ENCODE measurements at places on chromosomes 3 and 15.

- no peak for DNase-seq
Observed at GRCh38 chr3:133570139-133570936, 3.1 kb upstream of the CDV3 start.

DNA sequence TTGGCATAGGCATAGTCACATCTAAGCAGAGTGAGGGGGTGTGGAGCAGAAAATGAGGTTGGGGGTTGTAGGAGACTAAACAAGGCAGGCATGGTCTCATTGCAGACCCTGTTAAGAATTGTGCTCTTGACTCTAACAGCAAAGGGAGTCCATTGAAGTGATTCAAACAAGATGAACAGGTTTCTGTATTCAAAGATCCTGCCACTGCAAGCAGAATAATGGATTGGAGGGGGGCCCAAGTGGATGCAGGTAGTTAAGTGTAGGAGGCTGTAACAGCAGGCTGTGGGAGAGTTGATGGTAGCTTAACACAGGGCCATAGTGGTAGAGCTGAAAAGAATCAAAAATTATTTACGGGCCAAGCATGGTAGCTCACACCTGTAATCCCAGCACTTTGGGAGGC, 34.4 kb downstream of the CASR start:
- no peak for DNase-seq

GRCh38 chr3:177377166-177377565, 179.9 kb upstream of the TBL1XR1 start:
- no peak for DNase-seq

DNA sequence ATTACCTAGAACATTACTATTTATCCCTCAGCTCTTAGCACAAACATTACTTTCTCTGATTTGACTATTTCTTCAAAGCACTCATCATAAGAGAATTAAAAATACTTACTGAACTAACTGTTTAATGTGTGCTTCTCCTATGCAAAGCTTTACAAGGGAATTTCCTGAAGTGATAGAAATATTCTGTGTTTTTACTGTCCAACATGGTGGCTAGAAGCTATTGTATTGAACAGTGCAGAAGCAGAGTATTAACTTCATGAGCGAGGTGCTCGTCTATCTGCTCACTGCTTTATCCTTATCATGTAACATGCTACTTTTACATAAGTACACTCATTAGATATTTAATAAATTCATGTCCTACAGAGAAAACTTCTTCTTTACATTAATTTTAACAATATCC, 239.1 kb downstream of the ISL2 start:
- DNase-seq = no peak

DNA sequence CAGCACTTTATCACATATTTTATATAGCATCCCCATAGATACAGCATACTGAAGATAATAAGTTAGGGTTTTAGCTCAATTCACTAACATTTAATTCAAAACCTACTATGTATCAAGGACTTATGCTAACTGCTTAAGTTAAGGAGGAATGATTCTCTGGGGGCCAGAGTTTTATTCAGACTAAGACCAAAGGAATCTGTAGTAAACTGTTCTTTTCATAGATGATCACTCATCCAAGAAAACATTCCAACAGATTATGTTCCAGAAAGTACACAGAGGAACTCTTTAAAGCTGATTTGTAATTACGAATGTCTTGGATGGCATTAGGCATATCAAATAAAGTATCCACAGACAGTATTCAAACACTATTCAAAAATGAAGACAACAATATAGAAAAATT, 226.4 kb downstream of the SCAPER start:
- DNase-seq = no peak

DNA sequence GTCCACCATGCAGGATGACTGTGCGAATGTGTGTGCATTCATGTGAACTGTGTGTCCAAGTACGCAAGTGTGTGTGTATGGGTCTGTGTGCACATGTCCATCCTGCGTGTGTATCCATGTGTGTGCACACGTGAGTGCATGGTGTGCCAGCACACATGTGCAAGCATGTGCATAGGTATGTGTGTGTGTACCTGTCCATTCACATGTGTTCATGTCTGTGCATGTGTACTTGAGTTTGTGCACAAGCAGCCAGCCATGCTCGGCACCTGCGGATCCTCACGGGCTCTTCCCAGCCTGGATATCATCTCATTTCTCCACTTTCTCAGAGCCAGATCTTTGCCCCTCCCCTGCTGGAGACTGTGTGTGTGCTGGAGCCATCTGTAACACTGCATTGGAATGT, 18.7 kb upstream of the PLXNA1 start:
- no peak for DNase-seq

DNA sequence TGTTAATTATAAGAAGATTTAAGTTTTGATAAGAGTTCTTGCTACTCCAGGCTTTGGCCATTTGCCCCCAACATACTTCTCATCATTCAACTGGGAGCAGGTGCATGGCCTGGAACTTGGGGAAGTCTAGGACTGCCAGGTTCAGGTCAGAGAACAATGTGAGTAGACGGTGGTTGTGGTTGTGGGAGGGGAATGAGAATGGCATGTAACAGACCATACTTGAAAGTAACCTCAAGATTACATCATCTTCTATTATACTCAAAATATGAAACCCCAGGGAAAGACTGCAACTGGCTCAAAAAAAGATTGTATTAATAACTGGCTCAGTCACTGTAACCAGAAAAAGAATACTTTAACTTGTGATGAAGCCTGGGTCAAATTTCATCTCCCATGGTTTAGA, 364.9 kb upstream of the DPPA4 start:
- no peak for DNase-seq

DNA sequence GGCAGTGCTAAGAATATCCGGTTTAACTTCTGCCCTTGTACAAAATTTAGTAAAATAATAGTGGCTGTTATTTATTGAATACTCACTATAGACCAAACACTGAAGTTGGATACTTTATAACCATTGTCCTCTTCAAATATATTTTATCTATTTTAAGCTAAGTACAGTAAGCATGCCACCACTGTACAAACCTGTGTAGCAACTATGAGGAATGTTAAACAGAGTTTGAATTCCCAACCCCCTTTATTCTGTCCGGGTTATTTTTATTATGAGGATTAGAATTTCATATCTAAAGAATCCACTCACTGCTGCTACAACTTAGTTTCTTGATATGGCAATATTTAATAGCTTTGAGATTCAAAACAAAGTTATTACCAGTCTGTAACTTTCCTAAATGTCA, 203.5 kb upstream of the RBMS3 start:
- no peak for DNase-seq

DNA sequence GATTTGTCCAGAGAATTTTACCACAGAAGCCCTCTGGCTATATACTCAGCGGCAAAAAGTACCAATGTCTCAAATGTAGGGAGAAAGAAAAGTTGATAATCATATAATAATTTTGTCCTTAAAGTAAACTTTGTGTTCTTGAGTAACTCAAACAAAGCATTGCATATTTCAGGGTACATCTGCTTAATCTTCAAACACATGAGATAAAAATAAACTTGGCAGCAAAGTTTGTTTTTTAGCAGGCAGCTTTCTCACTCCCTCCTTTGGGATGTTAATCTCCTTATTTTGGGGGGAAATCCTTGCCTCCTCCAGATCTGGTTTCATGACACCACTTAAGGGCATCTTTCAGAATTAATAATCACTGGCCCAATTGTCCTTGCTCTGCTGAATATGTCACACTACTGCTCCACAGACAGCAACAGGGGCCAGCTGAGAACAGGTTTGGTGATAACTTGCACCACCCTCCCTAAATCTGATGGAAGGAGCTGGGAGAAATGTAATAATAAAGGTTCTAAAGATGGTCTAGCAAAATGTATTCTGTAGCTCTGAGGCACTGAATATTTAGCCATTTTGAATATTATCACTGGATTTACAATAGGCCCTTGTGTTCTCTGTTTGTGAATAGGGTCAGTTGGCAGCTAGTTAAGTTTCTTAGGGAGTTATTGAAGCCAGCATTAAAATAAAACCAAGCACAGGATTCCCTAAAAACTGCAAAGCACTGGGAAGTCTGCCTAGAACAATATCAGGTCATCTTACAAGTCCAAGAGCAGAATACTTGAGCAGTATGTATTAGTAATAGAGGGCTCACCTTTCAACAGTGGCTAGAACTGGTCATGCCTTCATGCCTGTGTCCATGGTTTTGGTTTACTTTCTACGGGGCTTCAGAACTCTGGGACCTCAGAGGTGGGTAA, 79.2 kb downstream of the EFL1 start:
- no peak for DNase-seq

- no peak for DNase-seq
Observed at GRCh38 chr15:44181410-44181809, 13.7 kb downstream of the FRMD5 start.

GRCh38 chr3:196227629-196228493, 11.5 kb downstream of the SLC51A start:
- no peak for DNase-seq

DNA sequence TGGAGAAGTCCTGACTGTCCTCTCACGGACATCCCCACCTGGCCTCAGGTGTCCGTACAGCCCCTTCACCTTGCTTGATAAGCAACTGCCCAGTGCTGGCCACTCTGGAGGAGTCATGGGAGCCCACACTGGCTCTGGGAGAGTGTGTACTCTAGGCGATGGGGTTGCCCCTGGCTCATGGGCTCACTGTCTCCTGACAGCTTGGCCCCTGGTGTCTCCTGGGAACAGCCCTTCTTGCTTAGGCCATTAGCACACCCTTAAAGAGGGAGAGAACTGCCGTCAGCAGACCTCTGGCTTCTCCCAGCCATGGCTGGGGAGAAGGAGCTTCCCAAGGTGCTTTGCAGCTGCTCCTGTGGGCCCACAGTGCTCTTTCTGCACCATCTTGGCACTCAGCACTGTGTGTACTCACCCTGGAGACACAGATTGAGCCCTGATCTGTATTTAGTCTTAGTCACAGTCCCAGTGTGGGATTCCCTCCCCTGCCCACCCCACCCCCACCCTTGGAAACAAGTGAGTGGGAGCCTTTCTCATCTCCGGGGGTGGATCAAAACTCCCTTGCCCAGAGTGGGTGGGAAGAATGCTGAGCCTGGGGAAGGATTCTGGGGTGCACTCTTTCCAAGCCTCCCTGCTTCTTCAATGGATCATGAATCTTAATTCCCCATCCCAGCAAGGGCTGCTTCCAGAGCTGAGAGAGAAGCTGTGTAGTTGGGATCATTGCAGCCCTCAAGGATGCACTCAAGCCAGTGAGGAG, 83.5 kb upstream of the ADPGK start:
- no peak for DNase-seq

DNA sequence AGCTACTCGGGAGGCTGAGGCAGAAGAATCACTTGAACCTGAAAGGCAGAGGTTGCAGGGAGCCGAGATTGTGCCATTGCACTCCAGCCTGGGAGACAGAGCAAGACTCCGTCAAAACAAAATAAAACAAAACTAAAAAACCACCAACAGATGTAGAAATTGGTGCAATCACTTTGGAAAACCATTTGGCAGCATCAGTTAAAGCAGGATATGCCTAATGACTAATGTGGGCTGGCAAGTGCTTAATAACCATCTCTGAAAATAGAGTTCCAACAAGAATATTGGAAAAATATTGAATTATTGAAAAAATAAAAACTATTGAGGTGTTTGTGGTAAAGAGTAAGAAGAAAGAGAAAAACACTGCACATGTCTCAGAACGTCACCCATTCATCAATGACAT, 16.1 kb upstream of the RTP3 start:
- DNase-seq = no peak

GRCh38 chr15:36809380-36809779, 230.0 kb downstream of the CDIN1 start:
- no peak for DNase-seq

GRCh38 chr3:129602730-129603560, 3.5 kb downstream of the PLXND1 start:
- DNase-seq = no peak

DNA sequence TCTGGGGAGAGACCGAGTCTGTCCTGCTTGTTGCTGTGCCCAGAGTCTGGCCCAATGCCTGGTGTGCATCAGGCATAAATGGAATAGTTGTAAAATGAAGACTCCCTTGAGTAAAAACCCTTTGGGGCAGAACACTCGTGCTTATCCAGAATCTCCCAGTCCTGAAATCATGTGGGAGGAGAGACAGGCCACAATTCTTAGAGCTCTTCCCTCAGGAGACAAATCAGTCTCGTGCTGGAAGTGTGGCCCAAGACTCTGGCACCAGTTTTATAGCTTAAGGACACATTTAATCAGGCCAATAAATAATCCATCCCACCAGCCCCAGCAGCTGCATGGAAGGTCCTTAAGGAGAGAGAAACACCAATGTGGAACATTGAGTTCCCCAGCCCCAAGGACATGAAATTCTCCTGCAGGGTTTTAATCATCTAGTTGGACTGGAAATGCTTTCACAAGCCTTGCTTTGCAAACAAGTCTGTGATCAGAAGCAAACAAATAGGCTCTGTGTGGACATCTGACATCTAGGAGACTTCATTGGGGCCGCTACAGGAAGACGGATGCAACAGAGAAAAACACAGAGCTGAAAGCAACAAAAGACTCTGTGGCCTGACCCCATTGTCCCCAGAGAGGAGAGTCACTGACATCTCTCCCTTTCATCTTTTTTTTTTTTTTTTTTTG, 70.4 kb downstream of the LSM3 start:
- no peak for DNase-seq

GRCh38 chr3:1774597-1774996, 324.1 kb upstream of the CNTN4 start:
- no peak for DNase-seq

- DNase-seq = no peak
Observed at GRCh38 chr3:97895216-97895615, 73.4 kb downstream of the CRYBG3 start.

DNA sequence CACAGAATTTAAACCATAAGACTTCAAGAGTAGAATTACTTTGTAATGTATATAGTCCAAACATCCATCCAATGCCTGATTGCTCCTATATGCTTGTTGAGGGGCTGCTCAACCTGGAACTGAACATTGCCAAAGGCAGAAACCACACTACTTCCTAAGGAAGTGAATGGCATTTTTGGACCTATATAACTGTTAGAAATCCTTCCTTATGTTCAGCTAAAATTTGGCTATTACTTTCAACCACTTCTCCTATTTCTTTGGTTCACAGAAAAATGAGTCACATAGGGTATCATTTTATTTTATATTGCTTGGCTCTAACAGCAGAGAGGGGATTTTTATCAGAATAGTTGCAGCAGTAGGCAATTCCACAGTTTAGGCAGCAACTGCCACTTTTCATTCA, 342.1 kb downstream of the SLC9A9 start:
- no peak for DNase-seq

GRCh38 chr3:132847849-132848625, 125.8 kb upstream of the NPHP3 start:
- DNase-seq = no peak

- no peak for DNase-seq
Observed at GRCh38 chr3:176974279-176974678, 223.0 kb downstream of the TBL1XR1 start.

DNA sequence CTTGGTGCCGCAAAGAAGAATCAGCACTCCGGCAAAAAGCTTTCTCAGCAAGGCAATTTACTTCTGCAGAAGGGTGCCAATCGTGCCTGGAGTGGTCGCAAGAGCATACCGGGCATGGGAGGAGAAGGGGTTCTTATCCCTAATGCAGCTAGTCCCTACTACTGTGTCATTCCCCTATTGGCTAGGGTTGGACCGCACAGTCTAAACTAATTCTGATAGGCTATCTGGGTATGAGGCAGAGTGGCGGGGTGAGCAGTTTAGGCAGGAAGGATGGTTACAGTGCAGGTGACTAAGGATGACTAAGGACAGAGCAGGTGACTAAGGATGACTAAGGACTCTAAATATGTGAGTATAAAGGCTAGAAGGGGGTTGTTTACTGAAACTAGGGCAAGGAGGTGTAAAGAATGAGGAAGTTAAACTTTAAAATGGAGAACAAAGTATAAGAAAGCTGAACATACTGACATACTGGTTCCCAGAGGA, 52.9 kb downstream of the PGBD4 start:
- DNase-seq = peak; percentile 24

- peak; percentile 23 for DNase-seq
Observed at GRCh38 chr3:47421741-47422649, 41.2 kb downstream of the PTPN23 start.

All from activated T-cell treated with anti-CD3 and anti-CD28 coated beads for 48 hours (primary cell).